T follicular helper cell (primary cell): ENCODE measurements at places on chromosomes 2 and 18.

- DNase-seq, result no peak
Measured at GRCh38 chr2:102258025-102258385, 53.4 kb upstream of the IL1RL1 start.

DNA sequence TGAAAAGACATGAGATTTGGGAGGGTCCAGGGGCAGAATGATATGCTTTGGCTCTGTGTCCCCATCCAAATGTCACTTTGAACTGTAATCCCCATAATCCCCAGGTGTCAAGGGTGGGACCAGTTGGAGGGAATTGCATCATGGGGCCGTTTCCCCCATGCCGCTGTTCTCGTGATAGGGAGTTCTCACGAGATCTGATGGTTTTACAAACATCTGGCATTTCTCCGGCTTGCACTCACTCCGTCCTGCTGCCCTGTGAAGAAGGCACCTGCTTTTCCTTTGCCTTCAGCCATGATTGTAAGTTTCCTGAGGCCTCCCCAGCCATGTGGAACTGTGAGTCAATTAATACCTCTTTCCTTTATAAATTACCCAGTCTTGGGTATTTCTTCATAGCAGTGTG, 51.4 kb downstream of the LPIN1 start:
- no peak for DNase-seq

- no peak for DNase-seq
Measured at GRCh38 chr2:73564986-73565385, 77.2 kb downstream of the NAT8 start.

GRCh38 chr2:98564541-98565132, 43.7 kb downstream of the COA5 start:
- no peak for DNase-seq

GRCh38 chr2:160332318-160332717, 132.2 kb upstream of the ITGB6 start:
- DNase-seq, result no peak

DNA sequence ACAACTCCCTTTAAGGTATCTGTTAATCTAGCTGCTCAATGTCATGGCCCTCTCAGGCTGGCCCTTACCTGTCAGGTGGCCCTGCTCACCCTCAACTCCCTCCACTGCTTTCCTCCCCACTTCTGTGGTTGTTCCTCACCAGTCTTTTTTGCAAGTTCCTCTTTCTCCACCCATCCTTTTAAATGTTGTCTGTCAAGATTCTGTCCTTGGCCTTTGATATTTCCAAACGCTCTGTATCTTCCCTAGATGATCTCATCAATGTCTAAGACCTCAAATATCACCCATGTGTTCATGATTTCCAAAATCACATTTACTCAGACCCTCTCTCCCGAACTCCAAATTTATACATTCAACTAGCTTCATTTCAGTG, 3.5 kb downstream of the PTPN2 start:
- no peak for DNase-seq

GRCh38 chr2:106147665-106148064, 46.4 kb downstream of the UXS1 start:
- no peak for DNase-seq

GRCh38 chr2:101305035-101305434, 3.5 kb downstream of the RNF149 start:
- DNase-seq, result no peak

- no peak for DNase-seq
Measured at GRCh38 chr2:185998562-185999070, 260.0 kb downstream of the FSIP2 start.

GRCh38 chr18:49839012-49839411, 25.7 kb upstream of the ACAA2 start:
- DNase-seq, result no peak

DNA sequence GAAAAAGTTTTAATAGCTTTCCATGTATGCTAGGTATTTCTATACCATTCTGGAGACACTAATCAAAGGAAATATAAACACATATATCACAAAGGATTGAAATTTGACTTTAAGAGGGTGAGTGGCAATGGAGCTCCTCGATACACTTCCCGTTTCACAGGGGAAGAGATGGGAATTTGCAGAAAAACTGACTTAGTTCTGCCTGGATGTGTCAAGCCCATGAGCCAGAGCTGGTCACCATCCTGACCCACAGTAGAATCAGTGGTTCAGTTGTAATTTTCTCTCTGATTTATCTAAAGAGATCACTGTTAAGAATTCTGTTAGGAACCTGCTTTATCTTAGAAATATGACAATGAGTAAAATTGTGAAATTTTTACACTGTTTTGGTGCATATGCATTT, 34.2 kb downstream of the PLCL1 start:
- no peak for DNase-seq
